Right ventricle myocardium superior (tissue), 1 donor: ENCODE measurements at places on chromosomes 2 and 18. TPM values are rescaled to one million over a fixed set of nuclear protein-coding genes. Genes with fewer than 3 reads are reported as not detected.

HOXD12 gene
- not detected for total RNA-seq

- no peak for DNase-seq
Measured at GRCh38 chr2:197216361-197216979, 94.1 kb downstream of the ANKRD44 start.

GRCh38 chr2:237978058-237978712, 11.4 kb downstream of the UBE2F start:
- no peak for DNase-seq

DNA sequence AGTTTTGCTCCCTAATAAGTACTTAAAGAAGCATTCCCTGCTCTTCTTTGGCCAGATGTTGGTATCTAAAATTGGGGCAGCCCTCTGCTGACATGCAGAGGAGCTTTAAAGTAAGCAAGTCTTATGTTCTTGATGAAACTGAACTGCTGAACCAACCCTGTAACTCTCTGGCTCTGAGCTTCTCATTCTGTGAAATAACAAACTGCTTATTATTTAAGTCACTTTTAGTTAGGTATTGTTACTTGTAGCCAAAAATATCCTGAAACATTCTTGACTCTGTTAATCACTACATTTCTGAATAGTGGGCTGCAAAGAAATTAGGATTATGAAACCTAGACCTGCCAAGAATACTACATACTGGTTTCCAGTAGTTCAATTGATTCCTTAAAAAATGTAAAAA, 15.5 kb downstream of the PPP3R1 start:
- no peak for DNase-seq

DNA sequence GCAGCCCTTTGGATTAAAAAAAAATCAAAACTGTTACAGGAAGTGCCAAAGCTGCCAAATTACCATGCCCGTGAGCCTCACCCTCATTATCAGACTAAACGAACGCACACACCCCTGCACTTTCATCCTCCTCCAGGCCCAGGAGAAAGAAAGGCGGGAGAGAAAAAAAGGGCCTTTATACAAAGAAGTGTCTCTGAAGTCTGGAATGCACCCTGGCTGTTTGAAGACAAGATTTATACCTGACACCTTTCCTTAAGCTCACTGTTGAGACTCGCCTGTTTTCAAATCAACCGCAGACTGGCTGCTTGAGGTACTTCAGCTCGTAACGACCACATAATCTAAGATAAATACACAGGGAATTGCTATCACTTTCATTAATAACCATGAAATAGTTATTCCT, 31.0 kb downstream of the EDAR start:
- DNase-seq: no peak

GRCh38 chr2:211928201-211928600, 610.4 kb downstream of the ERBB4 start:
- no peak for DNase-seq
